Activated CD4-positive, alpha-beta T cell treated with anti-CD3 and anti-CD28 coated beads, Interleukin-2, Interleukin-6, amounts not matched to agents 100 ng/mL and 50 ng/mL, durations not matched to agents 16 hours and 8 hours (primary cell): ENCODE measurements at places on chromosomes 11 and 22.

DNA sequence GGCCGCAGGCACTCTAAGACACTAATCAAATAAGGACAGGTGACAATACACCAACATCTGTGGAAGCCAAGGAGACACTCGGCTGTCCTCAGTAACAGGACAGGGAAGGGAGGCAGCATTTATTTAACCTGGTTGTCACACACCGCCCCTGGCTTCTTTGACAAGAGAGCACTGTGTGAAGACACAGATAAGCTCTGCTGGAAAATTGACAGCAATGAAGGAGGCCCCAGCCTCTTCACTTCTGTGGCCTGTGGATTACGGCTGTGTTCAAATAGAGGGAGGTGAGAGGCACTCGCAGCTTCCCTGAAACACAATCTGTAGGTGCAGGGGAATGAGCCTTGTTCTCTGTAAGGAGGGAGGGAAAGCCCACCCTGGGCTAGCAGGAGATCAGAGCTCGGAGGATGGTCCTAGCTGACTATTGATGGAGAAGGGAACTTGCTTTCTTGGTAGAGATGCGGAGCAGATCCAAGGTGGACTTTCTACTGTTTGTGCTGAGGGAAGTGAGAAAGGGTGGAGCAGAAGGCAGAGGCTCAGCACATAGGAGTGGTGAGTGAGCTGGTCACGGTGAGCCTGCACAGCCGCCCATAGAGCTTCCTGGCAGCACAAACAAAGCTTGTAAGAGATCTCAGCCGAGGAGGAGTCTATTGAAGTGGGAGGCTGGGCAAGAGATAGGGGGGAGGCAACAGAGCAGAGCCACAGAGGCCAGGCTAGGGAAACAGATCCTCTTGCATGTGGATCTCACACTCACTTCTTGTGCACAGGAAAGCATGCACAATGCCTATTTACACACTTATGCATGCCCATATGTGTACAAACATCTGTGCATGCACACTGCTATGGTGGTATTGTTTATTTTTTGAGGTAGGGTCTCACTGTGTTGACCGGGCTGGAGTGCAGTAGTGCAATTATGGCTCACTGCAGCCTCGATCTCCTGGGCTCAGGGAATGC is 114.6 kb upstream of the THY1 start:
- DNase-seq = no peak

- no peak for DNase-seq
These were observed 69.2 kb upstream of the RRM1 start for GRCh38 chr11:4025248-4025966.

DNA sequence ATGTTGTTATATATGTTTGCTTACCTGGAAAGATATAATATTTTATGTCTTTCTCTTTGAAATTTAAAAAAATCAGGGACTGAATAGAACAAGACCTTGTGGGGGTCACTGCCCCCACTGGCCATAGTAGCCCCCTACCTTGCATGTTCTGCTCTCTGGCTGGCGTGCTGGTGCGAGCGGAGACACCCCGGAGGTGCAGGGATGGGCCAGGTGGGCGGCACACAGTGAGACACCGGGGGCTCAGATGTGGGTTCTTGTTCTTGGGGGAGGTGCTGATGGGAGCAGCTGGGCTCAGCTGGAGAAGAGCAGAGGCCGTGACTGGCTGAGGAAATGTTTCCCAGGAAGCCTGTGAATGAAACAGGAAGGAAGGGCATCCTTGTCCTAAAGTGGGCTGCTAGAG is 20.2 kb downstream of the GAB4 start:
- DNase-seq = no peak

DNA sequence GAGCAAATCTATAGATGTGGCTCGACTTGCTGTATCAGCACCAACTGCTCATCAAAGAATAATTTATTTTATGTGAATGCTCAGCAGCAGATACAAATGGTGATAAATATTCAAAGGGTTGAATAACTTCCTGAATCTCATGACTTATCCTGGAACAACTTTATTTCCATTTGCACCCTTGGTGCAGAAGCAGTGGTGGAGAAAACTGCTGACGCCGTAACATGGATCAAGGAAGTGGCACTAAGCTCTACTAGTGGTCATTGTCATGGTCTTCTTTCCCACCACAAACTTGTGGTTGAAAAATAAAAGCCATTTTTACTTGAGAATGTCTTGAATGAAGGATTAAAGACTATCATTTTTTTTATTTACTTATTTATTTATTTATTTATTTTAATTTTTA is 14.6 kb downstream of the MARK2 start:
- no peak for DNase-seq

DNA sequence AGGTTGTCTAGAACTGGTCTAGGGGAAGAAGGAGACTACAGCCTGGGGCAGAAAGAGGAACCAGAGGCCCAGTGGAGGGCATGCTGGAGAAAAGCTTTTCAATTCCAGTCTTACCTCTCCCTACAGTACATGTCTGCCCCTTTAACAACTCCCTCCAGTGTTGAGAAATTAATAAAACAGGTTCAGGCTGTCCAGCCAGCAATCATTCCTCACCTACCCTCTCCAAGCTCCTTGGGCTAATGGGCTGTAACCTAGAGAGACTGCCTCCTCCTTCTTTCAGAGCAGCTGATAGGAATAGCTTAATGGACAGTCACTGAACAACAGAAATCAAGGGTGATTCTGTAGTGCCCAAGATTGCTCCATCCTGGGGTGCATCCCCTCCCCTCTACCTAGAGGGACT is 8.8 kb downstream of the SLC35F2 start:
- DNase-seq = no peak

- DNase-seq = no peak
These were observed 663.2 kb downstream of the CNTN5 start for GRCh38 chr11:99683933-99684332.

GRCh38 chr11:14388352-14388751 is 29.4 kb upstream of the RRAS2 start:
- DNase-seq = no peak
